ENCODE measurements at places on chromosomes 3 and 15.

GRCh38 chr3:141594357-141594756 is 107.5 kb downstream of the RASA2 start:
- no peak for DNase-seq

- DNase-seq, result no peak
Observed at GRCh38 chr3:57061556-57061955, 1.1 kb downstream of the SPATA12 start.

DNA sequence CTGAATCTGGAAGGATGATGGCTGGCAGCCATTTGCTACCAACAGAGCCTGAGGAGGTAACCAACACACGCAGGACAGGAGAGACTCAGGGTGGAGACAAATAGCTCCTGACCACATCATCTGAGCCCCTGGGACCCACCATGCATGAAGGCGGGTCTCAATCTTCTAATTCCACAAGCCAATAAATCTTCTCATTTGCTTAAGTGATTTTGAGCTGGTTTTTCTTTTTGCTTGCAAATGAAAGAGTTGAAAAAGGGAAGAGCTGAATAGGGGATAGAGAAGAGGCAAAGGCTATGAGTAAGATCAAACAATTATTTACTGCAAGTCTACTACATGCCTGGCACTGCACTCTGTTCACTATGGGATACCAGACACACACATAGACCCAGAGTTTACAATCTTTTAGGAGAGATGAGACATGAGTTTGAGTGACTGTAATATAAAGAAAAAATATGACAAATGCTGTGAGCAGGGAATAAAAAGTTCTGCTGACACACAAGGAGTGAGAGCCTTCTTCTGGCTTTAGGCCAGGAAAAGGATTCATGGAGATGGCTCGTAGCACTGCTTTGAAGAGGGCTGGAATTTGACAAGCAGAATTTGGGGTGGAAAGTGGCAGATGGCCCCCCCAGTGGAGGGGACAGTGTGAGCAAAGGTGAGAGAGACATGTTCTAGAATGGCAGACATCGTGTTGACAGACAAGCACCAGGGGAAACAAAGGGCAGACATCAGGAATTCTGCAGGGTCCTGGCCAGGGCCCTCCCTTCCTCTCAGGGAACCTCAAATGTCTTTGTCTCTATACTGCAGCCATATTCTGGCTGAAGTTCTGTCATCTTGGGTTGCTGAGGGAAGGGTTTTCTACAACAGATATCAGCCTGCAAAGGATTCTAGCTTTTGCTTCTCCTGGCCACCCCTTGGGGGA is 69.8 kb upstream of the WNT5A start:
- DNase-seq, result no peak

- DNase-seq, result no peak
Observed at GRCh38 chr3:56787784-56788256, 13.9 kb downstream of the ARHGEF3 start.

DNA sequence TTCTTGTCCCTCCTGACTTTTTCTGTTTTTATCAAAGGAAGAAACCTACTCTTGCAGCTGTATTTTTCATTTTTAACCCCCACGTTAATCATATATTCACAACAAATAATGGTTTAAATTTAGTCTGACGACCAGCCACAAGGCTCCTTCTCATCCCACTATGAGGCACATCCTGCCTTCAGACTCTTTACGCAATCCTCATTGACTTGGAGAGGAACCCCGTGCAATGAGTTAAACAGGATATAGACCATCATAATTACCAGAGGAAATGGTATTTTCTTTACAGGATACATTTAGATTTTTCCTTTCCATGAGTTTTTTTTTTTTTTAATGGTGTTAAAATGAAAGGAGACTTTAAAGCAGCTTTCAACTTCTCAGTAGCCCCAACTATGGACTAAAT is 68.5 kb downstream of the WWTR1 start:
- DNase-seq, result no peak

DNA sequence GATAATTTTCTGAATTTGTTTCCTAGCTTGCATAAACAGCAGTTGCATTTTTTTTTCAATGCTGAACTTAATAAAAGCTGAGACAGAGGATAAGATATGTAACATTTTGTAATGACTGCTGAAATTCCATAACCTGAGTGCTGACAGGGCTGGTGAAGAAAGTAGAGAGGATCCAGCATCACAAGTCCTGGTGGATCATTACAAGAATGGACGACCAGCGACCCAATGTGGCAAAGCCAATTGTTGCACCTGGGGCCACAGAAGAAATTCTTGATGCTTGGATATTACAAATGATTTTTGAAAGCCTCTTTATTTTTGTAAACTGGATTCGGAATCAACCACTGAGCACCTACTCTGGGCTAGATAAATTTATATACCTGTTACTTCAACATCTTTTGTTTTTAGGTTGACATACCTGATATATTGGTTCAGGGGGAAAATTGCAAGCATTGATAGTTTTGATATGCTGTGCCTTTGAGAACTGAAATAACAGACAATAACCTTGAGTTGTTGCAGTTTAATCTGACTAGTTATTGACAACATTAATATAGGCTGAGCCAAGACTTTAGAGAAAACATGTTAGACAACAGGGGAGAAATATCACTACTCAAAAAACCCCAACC is 3.9 kb upstream of the ACTL6A start:
- DNase-seq, result no peak
